ENCODE measurements at places on chromosomes 1 and 21.

- peak; percentile 68 for DNase-seq
Observed at GRCh38 chr1:45359882-45360513, 19.8 kb upstream of the MUTYH start.

DNA sequence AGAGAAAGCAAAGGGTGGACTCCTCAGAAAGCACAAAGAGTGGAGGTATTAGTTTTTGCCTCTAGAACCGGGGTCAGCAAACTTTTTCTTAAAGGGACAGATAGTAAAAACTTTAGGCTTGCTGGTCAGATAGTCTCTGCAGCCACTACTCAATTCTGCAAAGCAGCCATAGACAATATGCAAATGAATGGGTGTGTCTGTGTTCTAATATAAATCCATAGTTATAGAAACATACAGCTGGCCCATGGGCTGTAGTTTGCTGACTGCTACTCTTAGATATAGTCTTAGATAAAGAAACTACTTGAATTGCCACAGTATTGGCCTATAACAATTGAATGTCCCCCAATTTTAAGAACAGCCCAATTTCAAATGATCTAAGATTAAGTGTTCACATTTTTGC, 101.6 kb upstream of the CACHD1 start:
- DNase-seq: no peak

DNA sequence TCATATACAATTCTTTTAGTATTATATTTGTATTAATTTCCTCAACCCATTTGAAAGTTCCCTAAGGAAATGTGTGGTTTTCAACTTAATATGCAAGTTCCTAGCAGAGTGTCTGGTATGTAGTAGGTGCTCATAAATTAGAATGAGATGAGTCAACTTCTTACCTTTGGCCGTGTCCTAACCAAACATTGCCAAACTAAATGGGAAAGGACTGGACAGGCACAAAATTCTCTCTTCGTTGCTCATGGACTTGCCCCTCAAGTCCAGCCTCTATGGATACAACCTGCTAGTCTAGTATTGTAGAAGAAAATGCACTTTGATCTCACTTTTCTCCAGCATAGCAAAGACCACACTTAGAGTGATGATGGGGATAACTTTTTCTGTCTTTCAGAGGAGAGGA, 11.6 kb upstream of the MRPS14 start:
- no peak for DNase-seq

GRCh38 chr1:88802950-88803349, 88.4 kb downstream of the GTF2B start:
- peak; percentile 71 for DNase-seq

DNA sequence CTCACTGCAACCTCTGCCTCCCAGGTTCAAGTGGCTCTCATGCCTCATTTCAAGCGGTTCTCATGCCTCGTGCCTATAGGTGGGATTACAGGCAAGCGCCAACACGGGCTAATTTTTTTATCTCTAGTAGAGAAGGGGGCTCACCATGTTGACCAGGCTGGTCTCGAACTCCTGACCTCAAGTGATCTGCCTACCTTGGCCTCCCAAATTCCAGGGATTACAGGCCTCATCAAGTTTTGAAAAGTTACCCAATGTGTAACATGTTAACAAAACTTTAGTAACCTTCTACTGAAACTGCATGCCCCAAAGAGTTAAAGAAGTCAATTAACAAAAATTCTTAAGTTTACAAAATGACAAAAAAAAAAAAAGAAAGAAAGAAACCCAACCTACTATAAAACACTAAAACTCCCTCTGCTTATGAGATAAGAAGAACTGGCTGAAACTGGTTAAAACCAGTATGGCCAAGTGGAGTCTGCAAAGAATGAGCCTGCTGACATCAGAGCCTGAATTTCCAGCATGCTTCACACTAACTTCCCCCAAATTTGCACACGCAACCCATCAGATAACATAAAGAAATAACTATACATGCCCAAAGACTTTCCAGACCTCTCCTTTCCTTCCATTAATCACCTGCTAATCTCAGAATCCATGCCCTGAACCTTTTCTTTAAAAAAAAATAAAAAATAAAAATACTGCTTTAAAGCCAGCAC, 25.5 kb upstream of the PSMG1 start:
- peak; percentile 14 for DNase-seq

GRCh38 chr21:43726686-43727518, 8.0 kb downstream of the PDXK start:
- no peak for DNase-seq

DNA sequence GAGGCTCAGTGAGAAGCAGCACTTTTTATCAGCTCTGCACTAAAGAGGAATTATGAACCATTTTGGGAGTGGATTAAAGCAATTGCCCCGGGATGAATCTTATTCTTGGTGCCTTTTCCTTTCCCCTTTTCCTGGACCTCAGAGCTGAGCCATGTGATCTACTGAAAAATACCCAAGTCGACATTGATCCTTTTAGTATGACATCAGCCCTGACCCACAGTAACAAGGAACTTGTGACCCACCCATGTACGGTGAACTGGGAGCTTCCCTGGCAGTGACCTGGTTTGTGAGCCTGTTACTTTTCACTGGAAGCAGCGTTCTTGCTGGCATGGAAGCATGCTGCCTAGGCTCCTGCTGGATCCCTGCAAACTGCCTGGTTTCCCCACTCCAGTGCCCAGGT, 15.9 kb downstream of the AJAP1 start:
- no peak for DNase-seq

DNA sequence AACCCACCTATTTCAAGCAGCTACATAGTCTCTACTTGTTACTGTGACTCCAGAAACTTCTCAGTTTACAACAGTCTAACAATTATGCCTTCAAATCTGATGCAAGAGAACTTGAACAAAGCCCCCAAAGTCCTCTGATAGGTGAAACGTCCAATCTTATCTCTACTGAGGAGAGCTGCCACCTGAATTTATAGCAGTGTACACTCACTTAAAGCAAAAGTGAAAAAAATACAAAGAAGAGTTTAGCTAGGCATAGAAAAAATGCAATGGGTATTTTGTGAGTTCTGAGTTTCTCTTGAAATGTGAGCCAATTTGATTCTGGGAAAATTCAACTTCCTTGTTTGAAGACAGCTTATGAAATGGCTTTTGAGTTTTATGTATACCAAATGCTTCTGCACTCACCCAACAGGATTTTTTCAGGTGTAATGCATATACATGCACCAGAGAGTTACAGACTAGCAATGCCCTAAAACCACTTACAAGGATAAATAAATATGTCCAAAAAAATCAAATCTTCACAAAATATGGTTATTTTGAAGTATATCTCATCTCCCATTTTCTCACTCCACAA, 17.8 kb upstream of the CLIC6 start:
- no peak for DNase-seq

GRCh38 chr21:16406355-16406754, 676.6 kb downstream of the USP25 start:
- DNase-seq: no peak

DNA sequence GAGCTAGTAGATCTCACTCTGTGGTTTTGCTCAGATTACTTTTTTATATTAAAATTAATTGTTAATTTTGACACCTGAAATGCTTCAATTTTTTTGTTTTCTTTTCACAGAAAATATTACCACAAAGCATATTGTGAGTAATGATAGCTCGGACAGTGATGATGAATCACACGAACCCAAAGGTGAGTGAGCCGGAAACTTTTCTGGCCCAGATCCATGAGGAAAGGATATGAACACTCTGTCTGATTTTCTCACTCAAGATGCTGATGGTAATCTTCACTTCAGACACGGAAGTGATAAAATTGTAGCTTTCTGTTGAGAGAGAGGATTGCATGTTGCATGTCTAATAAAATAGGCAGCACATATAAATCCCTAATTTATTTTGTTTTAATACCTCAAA, 121.8 kb downstream of the PLA2G4A start:
- no peak for DNase-seq

- DNase-seq: peak; percentile 85
Observed at GRCh38 chr1:96918406-96918805, 196.8 kb downstream of the PTBP2 start.

- DNase-seq: peak; percentile 40
Observed at GRCh38 chr1:82161700-82162141, 361.0 kb downstream of the ADGRL2 start.

GRCh38 chr1:181643631-181644030, 160.3 kb downstream of the CACNA1E start:
- no peak for DNase-seq

- DNase-seq: no peak
Observed at GRCh38 chr1:174702011-174702410, 254.2 kb downstream of the GPR52 start.

- DNase-seq: no peak
Observed at GRCh38 chr1:59397139-59397858, 100.4 kb downstream of the FGGY start.

DNA sequence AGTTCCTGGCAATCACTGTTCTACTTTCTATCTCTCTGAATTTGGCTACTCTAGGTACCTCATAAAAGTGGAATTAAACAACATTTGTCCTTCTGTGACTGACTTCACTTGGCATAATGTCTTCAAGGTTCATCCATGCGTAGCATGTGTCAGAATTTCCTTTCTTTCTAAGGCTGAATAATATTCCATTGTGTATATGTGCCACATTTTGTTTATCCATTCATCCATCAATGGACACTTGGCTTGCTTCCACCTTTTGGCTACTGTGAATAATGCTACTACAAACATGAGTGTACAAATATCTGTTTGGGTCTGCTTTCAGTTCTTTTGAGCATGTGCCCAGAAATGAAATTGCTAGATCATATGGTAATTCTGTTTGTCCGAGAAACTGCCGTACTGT, 14.7 kb downstream of the CACHD1 start:
- DNase-seq: no peak

- no peak for DNase-seq
Observed at GRCh38 chr1:46587069-46587468, 17.0 kb downstream of the MKNK1 start.

GRCh38 chr1:185245466-185245865, 71.6 kb downstream of the IVNS1ABP start:
- DNase-seq: no peak

DNA sequence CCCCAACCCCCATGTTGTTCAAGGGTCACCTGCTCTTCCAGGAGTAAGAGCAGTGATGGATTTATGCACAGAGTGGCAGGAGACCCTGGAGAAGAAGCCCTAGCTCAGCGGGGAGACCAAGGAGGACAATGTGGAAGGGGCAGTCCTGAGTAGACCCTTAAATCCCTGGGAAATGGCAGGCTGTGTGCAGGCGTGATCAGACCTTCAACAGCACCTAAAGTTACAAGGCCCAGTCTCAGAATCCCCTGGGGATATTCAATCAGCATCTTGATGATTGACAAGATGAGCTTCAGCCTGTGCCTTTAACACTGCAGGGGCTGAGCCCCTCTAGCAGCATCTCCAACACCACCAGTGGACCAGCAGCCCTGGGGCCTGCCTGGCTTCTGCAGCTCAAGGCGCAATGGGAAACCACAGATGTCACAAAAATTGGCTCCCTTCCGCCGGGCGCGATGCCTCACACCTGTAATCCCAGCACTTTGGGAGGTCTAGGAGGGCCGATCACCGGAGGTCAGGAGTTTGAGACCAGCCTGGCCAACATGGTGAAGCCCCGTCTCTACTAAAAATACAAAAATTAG, 60.4 kb downstream of the IRF2BP2 start:
- no peak for DNase-seq

- no peak for DNase-seq
Observed at GRCh38 chr1:227532019-227532619, 31.2 kb upstream of the ZNF678 start.

GRCh38 chr1:110488867-110489266, 30.1 kb downstream of the KCNA10 start:
- no peak for DNase-seq

- no peak for DNase-seq
Observed at GRCh38 chr1:56510642-56511021, 68.7 kb downstream of the PLPP3 start.

DNA sequence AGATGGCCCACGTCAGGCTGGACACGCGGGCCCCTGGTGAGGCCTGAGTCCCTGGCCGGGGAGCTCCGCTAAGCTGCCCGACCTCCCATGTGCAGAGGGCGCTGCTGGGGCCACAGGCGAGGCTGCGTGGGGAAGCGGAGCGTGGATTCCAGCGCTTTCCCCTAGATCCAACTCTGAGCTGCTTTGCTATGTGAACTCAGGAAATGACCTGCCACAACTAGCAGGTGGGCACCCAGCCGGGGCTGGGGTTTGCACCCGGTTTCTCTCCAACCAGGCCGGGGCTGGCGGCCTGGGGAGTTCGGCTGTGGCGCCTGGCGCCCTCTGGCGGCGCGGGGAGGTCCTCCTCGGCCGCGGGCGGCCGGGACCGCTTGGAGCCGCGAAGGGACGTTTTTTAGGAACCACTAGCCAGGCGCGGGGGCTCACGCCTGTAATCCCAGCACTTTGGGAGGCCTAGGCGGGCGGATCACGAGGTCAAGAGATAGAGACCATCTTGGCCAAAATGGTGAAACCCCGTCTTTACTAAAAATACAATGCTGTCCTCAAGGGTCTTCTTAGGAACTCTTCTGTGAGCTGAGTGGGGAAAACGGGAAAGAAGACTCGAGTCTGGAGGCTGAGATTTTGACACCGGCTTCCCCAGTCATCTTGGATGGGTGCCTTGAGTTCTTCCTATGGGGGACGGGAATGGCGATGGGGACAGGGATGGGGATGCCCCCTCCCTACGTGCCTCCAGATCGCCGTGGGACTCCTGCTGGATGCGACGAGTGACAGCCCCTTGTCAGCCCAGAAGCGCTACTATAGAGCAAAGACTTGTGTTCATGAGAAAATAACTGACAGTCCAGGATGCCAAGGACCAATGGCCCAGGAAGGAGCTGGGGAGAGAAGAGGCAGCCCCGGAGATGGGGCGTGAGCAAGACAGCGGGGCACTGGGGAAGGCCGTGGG, 12.6 kb downstream of the PYCR2 start:
- peak; percentile 43 for DNase-seq

DNA sequence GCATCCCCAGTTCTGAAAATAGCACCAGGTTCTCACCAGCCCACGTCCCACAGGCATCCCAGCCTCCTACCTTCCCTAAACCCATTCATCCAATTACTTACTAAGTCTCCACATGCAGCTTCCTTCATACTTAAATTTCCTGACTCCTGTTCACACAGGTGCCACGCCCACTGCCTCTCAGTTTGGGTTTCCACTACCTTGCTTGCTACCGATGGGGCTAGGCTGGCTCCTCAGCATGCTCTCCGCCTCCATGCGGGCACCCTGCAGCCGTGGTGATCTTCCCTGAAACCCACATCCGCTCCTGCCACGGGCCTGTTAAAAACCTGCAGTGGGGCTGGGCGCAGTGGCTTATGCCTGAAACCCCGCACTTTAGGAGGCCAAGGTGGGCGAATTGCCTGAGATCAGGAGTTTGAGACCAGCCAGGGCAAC, 70.4 kb upstream of the ANGPTL1 start:
- no peak for DNase-seq

GRCh38 chr21:20086508-20086907, 911.7 kb upstream of the NCAM2 start:
- no peak for DNase-seq

DNA sequence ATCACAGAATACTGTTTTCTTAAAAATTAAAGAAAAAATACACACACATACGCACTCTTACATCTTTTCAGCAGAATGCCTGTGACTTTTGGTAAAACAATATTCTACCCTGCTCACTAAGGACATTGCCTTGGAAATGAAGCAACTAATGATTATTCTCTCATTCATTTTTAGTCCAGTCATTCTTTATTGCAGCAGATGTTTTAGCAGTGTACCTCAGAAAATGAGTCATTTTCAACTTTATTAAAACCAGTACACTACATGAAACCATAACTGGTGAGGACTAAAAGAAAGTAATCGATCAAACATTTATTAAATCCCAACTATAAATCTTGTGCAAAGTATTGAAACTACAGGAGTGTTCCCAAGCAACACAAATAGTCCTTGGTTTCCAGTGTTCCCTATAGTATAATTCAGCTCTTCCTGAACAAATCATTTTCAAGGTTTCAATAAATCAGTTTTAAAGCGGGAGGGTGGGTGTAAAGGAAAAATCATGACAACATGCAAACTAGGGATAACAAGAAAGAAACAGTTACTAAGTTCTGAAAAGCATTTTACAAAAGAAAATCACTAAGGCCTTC, 114.2 kb downstream of the ADGRL4 start:
- peak; percentile 19 for DNase-seq

Measured in fibroblast of skin of scalp (primary cell).